HL-60 (cell line): ENCODE measurements at places on chromosomes 5 and 9.
A peak's percentile ranks its signal among the peaks of the same experiment; 100 is the strongest.

GRCh38 chr5:51488803-51489642, 105.8 kb downstream of the ISL1 start:
- DNase-seq, result no peak

DNA sequence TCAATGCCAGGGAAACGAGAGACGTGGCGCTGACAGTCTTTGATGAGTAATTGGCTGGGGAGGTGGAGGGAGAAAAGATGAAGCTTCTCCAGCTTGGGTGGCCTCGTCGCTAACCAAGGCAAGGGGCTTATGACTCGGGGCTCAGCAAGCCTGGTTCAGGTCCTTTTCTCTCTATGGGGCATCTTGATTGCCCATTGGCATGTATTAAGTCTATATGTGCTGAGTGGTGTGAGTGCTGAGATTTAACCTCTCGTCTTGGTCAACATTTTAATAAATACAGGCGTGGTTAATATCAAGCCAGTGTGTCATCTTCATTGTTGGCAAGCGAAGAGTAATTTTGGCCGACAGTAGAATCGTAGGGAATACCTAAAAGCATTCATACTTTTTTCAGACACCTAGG, 85.9 kb downstream of the RAI14 start:
- DNase-seq, result no peak

- DNase-seq, result no peak
Measured at GRCh38 chr5:7087719-7088297, 308.1 kb upstream of the ADCY2 start.

GRCh38 chr9:77598991-77599390, 49.1 kb downstream of the GNA14 start:
- no peak for DNase-seq

- no peak for DNase-seq
Measured at GRCh38 chr5:1527533-1528205, 3.9 kb upstream of the LPCAT1 start.

GRCh38 chr9:36946653-36947052, 87.4 kb downstream of the PAX5 start:
- no peak for DNase-seq

DNA sequence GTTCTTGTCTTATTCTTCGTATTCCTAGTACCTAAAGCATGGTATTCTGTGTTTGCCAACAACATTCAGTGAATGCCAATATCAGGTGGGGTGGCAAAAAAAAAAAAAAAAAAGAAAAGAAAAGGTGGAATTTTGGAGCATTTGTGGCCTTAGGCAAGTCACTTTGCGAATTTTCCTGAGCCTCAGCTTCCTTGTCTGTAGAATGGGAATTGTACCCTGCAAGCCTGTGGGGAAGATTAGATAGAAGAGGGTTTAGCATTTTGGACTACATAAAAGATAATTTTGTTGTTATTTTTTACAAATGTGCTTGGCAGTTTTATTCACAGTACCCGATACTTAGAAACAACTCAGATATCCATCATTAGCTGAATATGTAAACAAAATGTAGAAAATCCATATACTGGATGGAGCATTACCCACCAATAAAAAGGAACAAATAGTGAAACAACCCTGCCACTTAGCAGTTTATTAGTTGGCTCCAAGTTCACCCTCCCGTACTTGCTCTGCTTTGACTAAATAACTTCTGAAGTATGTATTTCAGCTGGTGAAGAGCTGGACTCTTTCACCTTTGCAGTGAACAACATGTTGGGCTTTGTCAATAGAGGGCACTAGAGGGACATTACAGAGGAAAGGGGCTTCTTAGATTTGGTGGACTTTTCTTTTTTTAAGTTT, 13.6 kb downstream of the UBE2D2 start:
- DNase-seq, result no peak

DNA sequence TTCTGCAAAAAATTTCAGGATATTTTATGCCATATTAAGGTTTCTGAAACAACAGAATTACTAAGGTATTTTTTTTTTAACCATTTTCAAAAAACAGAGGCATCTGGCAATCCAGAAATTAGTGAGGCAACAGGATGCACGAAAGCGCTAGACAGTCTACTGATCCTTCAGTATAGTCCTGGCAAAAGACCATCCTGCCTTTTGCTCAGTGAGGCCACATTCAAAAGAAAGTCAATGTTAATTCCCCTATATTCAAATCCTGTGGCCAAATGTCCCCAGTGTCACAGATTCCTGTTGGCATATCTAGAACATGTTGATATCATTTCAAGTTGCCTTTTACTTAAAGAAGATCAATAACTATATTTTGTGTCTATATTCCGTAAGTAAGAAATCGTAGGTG, 13.1 kb upstream of the NFIB start:
- no peak for DNase-seq

GRCh38 chr9:107309271-107309670, 26.2 kb downstream of the RAD23B start:
- no peak for DNase-seq

- DNase-seq, result no peak
Measured at GRCh38 chr5:127582773-127583370, 65.4 kb downstream of the PRRC1 start.

DNA sequence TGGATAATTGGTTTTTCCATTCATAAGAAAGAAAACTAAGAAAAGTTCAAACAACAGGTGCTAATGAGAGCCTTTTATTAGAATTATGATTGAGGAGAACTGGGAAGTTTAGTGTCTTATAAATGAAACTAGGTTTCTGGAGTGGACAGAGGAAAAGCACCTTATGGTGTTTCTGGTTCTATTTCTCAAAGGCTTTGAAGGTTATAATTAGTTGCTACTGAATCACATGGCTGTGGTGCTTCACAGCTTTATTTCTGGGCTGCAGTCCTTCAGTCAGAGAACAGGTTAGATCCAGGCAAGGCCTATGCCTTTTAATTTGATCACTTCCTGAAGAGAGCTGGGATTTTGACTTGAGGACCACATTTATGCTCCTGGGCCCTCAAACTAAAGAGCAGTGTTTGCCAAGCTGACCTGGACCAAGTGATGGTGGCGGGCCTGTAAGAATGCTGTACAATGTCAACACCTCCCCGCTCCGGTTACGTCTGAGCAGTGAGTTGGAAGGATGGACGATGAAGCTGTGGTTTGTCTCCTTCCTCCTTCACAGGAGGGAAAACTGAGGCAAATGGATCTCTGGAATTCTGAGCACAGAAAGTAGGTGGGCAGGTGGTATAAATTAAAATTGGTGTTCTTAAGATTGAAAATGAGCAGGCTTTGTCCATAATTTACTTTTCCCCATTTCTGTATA, 56.0 kb downstream of the ZNF462 start:
- no peak for DNase-seq

GRCh38 chr5:168011096-168011495, 280.3 kb upstream of the WWC1 start:
- no peak for DNase-seq

DNA sequence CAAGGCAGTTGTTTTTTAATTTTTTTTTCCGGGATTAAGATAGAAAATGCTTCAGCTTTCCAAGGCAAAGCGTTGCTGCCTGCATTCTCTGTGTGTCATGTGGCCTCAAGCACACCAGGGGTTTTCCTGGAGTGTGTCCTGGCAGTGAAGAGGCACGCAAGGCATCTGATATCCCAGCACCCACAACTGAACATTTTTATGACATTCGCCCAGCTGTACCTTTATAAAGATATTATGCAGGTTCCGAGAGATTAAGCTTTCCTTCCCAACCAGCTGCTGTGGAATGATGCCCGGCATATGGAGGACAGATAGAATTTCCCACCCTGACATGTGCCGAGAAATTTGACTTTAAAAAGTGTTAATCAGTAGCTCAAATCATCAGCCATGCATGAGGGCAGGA, 205.6 kb downstream of the GADD45G start:
- no peak for DNase-seq

DNA sequence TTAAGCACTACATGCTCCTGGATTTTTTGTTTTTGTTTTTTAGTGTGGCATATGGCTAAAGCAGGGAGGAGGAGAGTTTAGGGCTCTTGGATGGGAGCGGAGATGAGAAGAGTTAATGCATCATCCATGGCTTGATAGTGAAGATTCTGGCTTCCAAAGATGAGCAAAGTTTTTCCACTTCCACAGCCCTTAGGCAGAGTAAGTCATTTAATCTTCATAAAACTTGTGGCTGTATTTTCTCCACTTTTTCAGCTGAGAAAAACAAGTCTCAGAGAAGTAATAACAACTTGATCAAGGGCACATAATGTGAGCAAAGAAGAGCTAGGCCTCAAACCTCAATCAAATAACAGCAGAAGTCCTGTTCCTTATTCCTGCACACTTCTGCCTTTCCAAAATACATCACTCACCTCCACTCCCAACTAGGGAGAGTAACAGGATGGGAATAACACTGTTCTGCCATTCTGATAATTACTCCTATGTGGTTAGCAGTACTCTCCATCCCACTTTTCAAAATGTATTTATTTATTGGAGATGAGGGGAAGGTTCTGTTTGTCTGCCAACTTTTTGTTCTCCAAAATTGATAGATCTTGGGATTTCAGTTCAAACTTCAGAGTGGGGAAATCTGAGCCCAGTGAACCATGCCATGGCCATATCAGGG, 53.7 kb upstream of the DPYSL3 start:
- DNase-seq, result no peak

- no peak for DNase-seq
Measured at GRCh38 chr5:178372142-178372571, 139.6 kb upstream of the PHYKPL start.

GRCh38 chr5:55305345-55305744, 2.1 kb downstream of the DHX29 start:
- peak; percentile 1 for DNase-seq

GRCh38 chr5:139459451-139459934, 3.0 kb downstream of the ECSCR start:
- DNase-seq, result no peak

GRCh38 chr5:10432059-10433008, 9.3 kb upstream of the ROPN1L start:
- no peak for DNase-seq

- DNase-seq, result no peak
Measured at GRCh38 chr5:40465416-40465815, 214.3 kb upstream of the PTGER4 start.

DNA sequence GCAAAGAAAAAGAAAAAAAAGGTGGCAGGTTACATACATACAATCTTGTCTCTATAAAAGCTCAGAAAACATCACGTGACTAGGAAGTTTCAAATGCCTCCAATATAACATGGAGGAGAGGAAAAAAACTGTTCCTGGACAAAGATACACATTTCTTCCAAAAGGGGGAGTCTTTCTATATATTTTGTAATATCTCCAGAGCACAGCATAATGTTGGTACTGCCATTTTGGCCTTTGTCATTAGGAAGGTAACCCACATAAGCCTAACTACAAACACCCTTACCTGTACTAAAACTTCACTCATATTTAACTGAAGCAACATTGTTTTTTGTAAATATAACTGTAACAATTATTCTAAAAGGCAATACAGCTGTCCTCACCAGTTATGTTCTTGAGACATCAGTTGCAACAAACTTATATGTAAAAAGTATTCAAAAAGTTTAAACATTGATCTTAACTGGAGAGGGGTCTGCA, 1.2 kb upstream of the BTF3 start:
- DNase-seq, result no peak

- DNase-seq, result no peak
Measured at GRCh38 chr9:91660521-91660920, 236.9 kb upstream of the NFIL3 start.

DNA sequence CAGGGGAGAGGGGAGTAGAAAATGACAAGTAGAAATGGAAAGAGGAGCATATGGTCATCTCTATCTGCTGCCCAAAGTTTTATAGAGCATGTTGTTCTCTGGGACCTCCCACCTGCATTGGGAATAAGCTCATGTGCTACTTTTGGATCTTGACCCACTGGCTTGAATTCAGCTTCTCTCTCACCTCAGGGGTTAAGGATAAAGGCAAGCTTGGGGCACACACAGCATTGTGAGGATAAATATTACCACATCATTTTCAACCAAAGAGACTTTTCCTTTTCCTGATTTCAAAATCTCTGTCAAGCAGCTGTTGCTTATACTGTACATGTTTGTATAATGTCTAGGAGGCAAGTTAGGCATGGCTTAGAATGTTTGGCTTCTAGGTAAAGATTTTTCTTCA, 16.6 kb downstream of the ATP10B start:
- no peak for DNase-seq

DNA sequence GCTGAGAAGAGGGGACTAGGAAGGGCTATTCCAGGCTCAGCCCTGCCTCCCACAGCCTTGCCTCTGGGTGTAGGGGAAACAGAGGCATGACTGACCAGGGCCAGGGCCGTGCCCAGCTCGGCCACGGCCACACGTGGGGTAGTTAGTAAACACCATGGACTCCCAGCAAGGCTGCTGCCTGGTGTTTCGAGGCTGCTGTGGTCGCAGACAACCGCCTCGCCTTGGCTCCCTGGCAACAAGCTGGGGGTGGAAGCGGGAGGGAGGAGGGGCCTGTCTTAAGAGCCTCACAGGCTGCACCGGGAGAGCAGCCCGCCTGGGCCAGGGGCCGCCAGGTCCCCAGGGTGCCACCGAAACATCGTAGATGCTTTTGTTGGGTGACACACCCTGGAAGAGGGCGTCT, 90.2 kb upstream of the CACNA1B start:
- DNase-seq, result no peak

DNA sequence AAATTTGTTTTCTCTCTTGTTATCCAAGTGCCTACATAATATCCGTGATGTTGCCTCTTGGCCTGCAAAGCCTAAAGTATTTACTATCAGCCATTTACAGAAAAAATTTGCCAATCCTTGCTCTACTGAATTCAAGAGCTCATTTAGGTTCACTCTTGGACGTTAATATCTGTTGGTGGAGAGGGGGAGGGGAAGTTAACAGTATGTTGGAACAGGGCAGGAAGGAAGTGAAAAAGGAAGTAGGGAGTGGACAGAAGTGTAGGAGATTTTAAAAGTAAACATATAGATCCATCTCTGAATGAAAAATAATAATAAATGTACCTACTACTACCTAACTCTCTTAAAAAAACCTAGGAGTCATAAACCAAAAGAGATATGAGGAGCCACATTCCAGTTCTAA, 32.8 kb downstream of the ZNF608 start:
- no peak for DNase-seq

GRCh38 chr9:34157318-34157717, 21.5 kb upstream of the UBAP1 start:
- DNase-seq, result no peak

- no peak for DNase-seq
Measured at GRCh38 chr5:145589063-145589462, 246.1 kb downstream of the PRELID2 start.

GRCh38 chr9:71764891-71765290, 3.4 kb downstream of the CEMIP2 start:
- DNase-seq, result no peak

DNA sequence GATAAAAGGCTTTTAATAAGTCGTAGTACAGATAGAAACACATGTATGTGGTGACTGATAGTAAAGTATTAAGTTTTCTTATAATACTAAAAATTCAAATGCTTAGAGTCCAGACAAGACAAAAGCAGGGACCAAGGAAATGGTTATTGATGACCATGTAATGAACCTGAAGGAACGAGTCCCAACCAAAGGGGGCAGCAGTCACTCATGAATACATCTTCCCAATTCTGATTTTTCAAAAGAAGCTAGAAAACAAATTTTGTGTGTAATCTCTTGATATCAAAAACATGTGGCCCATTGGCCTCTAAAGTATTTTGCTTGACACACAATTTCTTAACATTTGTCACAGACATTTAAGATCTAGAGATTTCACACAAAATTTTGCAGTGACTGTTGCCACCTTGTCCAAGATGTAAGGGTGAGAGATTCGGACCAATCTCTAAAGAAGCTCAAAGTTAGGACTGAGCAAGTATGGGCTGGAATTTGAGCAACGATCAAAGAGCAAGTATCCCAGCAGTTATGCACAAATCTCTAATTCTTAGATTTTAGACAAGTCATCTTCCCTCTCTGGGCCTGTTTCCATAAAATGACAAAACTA, 66.8 kb downstream of the ARL15 start:
- no peak for DNase-seq
